ENCODE measurements at places on chromosomes 3 and 15. TPM values are rescaled to one million over a fixed set of nuclear protein-coding genes. Genes with fewer than 3 reads are reported as not detected.

DNA sequence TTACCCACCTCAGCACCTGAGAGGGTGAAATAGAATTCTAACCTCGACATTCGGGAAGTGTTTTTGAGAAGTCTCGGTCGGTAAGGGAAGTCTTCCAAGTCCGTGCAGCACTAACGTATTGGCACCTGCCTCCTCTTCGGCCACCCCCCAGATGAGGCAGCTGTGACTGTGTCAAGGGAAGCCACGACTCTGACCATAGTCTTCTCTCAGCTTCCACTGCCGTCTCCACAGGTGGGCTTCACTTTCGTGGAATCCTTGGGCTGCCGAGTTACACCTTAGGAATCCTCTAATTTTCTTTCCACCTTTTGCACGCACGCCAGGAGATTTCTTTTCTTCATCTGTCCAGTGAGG, 775 bp downstream of the CCNDBP1 start:
- no peak for DNase-seq

C3orf80 gene
- total RNA-seq = 0.43 TPM

PLSCR4 gene
- total RNA-seq = 30.7 TPM

C3orf85 gene
- total RNA-seq = not detected

GRCh38 chr3:111610189-111610588, 15.0 kb upstream of the ZBED2 start:
- DNase-seq = no peak

DNA sequence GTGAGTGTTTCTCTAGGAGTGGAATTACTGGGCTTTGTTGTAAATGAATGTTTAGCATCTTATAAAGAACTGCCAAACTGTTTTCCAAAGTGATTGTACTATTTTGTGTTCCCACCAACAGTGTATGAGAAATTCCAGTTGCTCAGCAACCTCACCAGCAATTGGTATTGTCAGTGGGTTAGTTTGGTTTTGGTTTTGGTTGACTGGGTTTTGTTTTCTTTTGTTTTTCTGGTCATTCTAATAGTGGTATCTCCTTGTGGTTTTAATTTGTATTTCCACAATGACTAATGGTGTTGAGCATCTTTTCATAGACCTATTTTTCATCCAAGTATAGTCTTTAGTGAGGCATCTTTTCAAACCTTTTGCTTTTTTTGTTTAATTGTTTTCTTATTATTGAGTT, 27.1 kb downstream of the FILIP1L start:
- DNase-seq = no peak

- no peak for DNase-seq
These were observed 183.4 kb upstream of the SLCO3A1 start for GRCh38 chr15:91670108-91670507.

PRRT3 gene
- 1.4 TPM for total RNA-seq

DNA sequence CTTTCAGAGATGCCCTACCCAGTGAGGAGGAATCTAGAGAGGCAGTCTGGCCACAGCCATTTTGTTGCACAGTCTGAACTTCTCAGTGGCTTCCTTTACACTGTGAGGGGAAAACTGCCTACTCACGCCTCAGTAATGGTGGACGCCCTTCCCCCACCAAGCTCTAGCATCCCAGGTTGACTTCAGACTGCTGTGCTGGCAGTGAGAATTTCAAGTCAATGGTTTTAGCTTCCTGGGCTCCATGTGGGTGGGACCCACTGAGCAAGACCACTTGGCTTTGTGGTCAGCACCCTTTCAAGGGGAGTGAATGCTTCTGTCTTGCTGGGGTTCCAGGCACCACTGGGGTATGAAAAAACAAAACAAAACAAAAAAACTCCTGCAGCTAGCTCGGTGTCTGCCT, 663.2 kb upstream of the ZNF385D start:
- no peak for DNase-seq

DNA sequence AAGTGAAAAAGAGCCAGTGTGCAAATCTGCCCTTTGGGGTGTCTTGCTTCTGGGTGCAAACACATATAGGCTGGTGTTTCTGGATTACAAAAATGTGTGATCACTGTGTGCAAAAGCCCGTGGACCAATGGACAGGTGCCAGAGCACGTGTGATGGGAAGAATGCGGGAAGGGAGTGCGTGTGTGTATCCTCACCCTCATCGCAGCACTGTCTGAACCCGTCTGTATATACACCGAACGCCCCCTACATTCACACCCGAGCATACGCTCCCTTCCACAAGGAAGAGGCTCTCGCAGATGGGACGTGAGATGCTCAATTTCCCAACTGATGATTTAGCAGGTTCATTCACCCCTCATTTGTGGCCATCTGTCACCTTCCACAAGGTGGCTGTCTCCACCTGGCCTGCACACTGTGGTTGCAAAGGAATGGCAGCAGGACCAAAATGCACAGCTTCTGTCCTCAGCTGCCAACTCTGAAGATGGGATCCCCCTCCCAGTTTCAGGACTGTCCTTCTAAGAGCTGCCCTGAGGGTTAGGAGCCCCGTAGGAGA, 19.4 kb upstream of the SLC6A1 start:
- no peak for DNase-seq

ITIH1 gene
- not detected for total RNA-seq

SLC12A1 gene
- total RNA-seq = not detected

CX3CR1 gene
- total RNA-seq = 1.3 TPM

DNA sequence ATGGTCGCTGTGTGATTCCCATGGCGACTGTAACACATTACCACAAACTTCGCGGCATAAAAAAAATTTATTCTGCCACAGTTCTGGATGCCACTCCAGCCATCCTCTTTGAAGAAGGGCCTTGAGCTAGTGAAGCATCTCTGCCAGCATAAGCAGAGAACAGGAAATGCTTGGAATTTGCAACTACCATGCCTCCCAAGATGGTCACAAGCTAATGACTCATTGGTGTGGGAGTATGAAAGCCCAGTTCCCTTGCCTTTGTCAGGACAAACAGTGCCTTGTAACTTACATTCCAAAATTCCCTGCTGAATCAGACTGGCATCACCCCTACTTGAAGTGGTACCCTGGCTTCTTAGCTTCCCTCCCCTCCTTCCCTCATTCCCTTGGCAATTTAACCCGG, 129.7 kb downstream of the PROS1 start:
- DNase-seq = no peak

DNA sequence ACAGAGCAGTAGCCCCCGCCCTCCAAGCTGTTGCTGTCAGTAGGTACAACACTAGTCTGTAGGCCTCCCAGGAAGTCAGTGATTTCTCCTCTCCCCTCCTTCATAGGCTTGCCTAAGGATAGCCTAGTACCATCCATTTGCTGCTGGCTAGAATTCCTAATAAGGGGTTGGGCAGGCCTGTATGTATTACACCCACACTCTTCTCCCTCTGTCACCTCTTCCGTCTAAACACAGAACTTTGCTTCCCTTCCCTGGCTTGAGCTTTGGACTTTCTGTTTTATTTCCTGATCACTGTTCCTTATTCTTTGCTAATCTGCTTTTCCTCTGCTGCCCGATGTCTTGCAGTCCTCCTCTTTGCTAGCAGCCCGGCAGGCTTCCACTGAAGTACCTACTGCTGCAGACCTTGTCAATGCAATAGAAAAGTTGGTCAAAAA, 93.4 kb upstream of the UMPS start:
- DNase-seq = no peak

DNA sequence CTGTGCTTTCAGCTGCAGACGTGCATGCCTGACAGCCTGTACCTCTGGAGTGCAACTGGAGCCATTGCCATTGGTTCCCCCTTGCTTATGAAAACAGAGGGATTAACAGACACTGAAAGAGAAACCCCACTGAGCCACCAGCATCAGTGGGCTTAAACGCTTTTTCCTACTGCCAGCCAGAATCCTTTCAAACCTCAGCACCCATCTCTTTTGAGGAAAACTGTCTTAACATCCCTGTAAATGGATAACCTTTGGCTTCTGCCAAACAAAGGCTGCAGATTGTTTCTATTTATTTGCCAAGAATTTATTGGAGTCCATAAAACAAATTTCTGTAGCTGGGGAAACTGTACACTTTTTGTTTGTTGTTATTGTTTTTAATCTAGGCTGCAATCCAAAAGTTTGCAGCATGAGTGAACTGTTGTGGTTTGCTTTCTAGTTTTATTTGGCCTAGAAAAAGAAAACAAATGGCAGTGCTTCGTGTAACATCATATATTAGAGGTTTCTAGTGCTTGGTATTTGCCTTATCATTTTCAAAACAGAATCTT, 369.2 kb upstream of the IL12A start:
- no peak for DNase-seq

DNA sequence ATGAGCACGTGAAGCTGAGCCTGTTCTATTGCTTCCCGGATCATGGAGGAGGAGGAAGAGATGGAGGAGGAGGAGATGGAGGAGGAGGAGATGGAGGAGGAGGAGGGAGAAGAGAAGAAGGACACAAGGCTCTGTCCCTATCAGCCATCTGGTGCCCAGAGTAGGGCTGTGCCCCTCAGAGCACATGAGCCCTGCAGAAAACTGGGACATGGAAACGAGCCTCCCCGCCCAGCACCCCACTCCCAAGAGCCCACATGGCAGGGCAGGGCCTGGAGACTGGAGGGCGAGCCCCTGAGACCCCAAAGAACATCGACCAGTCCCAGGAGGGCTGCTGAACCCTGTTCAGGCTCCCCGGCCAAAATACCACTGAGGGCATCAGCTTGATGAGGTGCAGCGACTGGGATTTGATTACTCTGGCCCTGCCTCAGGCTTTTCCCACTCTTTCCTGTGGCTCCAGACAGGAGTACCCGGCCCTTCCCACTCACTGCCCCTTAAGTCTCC, 285.6 kb downstream of the UACA start:
- DNase-seq = no peak

GRCh38 chr3:37453393-37454389, 279.3 kb upstream of the LRRFIP2 start:
- DNase-seq = peak; percentile 58

DNA sequence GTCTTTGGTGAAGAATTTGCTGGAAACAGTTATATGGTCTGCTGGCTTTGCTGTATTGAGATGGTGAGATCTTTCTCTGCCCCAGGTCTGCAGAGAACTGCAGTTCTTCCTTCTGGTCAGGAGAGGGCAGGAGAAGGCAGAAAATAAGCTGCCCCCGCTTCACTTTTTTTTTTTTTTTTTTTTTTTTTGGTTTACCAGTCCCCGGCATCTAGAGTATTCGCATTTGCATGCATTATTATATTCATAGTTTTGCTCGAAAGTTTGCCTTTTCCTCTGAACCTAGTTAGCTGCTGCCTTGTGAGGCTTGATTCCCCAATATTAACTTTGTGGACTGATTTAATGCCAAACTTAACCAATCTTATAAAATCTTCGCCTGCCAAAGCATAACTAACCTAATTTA, 10.6 kb upstream of the PARL start:
- peak; percentile 32 for DNase-seq

DNA sequence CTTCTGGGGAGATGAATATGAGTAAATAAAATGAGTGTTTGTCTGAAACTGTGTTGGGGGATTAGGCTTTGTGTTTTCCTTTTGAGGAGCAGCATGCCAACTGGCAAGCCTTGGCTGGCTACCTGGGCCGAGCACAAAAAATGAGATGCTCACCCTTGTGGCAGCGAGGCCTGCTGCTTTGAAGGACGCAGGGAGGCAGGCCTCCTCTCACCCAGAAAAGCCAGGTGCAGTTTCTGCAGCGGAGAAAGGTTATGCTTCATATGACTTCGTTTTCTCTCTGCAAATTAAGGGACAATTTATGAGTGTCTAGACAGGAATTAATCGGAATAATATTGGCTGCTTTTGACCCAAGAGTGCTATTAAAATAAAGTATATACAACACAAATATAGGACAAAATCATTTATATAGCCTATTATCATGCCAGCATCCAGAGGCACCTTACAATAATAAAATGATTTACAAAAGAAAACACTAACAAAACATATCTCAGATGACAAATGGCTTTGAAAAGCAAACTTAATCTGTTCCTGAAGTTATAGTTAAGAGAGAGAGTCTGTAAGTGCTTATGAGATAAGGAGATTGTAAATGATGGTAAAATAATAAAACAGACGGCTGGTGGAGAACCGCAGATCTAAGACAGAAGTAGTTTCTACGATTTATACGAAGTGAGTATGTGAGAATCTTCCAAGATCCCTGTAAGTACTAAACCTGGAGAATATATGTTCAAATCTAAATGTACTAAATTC, 682.8 kb upstream of the NR2F2 start:
- DNase-seq = no peak

DNA sequence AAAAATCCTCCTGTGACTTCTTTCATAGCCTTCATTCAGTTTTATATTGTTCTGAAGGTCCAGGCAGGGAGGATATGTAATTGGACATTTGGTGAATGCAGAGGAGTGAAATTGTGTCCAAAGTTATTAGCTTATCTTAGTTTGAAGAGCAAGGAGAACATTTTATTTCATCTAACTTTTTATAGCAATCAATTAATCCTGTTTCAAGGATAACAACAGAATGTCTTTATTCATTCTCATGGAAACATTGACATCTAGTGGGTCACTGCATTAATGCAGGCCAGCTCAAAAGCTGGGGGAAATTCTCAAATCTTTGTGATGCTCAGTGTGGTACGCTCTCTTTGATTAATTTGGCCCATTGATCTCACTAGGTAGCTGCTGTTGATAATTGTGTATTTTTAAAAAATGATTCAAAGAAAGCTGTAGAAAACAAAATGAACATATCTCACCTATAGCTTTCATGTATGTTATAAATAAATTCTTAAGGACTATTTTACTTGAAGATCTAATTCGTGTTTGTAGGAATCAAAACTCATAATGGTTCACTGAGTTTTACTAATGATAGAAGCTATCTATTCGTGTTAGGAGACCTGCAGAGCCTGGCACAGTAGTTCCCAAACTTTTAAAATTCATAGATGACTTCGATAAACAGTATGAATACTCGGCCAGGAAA, 150.8 kb upstream of the KCNMB2 start:
- peak; percentile 35 for DNase-seq

- DNase-seq = no peak
These were observed 14.2 kb downstream of the CSK start for GRCh38 chr15:74795966-74796625.

DNA sequence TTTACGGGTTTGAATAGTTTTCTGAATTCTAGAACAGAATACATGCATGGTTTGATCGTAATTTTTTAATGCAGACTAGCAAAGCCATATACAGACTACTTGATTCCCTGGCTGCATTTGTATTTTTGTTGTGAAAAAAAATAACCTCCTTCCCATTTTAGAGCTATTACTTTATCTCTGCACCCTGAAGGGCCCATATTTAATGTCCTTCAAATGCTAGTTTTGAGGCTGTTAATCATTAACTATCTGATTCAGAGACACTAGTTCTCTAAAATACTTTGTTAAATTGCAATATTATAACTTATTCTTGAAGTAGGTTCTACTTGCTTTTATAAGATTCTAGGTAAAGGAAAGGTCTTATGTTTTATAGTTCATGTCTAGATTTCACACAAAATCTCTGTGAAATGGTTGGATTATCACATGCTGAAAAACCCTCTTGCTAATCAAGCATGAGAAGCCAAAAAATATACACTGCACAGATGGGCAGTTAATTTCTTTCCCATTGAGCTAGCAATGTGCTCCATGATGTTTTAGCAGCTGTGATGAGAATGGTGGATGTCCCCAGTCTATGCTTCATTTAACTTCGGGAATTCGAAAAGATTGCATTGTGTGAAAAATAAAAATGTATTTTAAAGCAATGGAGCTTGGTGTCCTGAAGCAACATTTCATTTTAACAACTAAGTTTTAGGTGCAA, 634.0 kb upstream of the BCHE start:
- DNase-seq = no peak

FANCD2OS gene
- not detected for total RNA-seq
